ENCODE measurements at places on chromosomes 5 and 9. TPM values are rescaled to one million over a fixed set of nuclear protein-coding genes. Genes with fewer than 3 reads are reported as not detected.
A peak's percentile ranks its signal among the peaks of the same experiment; 100 is the strongest.

- peak; percentile 97 for DNase-seq
These were observed 7.0 kb downstream of the ASS1 start for GRCh38 chr9:130451509-130452388.

The ZFP2 gene
- 2.9 TPM for total RNA-seq

GRCh38 chr5:55604611-55605067, 69.9 kb upstream of the PLPP1 start:
- peak; percentile 64 for DNase-seq

DNA sequence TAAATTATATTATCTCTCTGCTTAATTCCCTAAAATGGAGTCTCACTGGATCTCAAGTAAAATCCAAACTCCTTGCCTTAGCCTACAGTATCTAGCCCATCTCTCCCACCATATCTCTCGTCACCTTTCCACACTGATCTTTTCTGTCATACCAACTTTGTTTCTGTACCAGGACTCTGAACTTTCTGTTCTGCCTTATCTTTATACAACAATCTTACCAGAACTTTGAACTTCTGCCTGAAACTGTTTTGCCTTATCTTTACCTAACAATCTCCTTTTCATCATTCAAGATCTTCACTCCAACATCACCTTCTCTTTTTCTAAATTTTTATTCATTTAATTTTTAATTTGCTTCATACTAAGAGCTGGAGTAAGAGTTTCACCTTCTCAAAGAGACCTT, 139.0 kb downstream of the CPLANE1 start:
- DNase-seq = no peak

- DNase-seq = no peak
These were observed 13.1 kb upstream of the CEMIP2 start for GRCh38 chr9:71781391-71781790.

DNA sequence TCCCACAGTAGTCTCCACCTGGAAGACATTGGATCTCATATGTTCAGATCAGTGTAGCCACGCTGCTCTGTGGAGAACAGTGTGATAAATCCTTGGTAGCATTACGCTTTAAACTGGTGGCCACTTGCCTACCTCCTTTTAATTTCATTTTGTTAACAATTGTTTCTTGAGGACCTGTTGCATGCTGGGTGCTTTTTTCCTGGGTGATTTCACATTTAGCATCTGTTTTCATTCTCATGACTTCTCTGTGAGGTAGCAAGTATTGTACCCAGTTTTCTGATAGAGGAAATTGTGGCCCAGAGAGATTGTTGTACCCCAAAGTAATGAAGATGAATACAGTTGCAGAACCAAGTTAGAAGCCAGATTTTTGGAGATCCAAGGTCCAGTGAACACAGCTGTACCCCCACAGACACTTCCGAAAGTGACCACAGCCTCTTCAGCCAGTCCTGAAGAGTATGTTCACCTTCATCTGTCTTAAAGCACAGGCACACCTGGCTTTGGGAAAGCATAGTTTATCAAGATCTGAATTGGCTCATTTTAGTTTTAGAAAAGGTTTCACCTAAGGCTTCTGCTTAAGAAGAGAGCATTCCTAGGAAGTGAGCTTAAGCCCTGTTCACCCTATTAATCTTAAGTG, 75.2 kb downstream of the F2RL2 start:
- no peak for DNase-seq

DNA sequence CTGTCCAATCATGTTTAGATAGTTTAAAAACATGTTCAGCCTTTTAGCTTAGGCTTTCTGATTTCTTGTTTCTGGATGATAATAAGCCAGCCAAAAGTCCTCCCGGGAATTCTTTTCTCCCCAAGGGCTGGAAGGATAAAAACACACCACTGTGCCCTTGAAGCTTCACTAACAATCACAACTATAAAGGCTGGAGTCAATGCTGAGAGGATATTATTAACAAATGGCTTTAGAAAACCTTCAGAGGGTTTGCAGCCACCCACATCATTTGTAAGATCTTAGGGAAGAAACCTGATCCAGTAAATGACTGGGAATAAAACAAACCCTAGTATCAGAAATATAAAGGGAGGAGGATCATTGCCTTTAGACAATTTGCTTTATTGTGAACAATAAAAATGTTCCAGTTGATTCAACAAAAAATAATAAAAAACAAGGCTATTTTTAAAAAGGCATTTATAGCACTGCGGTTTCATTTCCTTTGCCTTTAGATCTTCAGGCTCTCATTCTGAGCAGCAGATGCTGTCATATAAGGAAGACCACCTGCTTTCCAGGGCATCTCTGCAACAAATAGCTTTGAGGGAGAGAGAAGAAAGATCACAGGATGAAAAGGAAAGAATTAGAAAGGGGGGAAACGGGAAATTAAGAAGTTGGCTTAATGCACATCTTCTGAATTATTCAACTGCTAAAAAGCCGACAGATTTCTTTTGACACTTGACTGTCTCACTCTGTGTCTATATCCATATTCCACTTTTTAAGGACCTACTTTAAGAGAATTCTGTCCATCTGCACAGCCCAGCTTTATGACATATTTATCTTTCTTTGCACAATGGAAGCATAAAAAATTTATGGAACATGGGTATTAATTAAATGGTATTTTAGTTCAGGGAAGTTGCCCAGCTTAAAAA, 277.2 kb upstream of the SLC24A2 start:
- DNase-seq = peak; percentile 19

The CDH10 gene
- 2.5 TPM for total RNA-seq

DNA sequence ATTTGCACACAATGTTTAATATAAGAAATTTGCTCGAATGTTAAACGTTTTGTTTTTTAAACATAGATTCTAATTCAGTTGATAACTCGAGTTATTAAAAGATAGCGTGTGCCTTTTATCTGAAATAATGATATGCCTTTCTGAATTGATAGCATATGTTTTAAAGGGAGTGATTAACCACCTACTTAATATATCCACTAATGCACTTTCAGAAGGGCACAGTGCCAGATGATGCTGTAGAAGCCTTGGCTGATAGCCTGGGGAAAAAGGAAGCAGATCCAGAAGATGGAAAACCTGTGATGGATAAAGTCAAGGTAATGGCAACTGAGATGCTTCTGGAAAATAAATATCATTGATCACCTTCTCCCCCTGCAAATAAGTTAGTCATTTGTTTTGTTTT, 53.9 kb downstream of the ERAP1 start:
- no peak for DNase-seq

DNA sequence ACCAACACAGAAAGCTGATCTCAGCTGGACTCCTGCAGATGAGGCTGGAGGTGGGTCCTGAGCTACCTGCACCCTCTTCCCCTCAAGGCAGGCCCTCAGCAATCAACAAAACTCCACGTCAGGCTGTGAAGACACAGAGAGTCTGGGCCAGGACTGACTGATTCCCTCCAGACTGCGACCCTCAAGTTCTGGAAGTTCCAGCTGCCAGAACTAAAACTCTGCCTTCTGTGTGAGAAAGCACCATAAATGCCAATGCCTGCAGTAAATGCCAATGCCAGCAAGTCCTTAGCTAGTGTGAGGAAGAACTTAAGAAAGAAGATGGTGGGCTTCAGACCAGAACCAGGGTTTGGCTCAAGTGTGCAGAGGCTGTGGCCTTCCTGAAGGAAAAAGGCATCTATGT, 42.5 kb upstream of the GABBR2 start:
- no peak for DNase-seq

The FREM1 gene
- total RNA-seq = 18.2 TPM
